ENCODE measurements at places on chromosomes 3 and 15.

DNA sequence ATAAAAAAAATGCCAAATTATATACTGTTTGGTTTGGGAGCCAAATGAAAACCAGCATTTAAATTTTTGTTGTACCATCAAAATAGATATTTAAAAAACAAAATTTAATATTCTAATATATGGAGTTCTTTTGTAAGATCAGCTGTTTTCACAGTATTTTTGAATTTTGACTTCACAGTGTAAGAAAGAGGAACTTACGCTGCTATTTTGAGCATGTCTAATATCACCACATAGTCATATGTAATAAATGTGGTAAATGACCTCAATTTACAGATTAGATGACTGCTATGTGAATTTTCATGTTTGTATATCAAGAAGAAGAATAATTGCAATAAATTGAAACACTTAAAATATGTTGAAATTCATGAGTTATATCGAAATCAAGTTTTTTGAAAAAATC, 189.6 kb downstream of the ARRDC4 start:
- DNase-seq, result no peak

DNA sequence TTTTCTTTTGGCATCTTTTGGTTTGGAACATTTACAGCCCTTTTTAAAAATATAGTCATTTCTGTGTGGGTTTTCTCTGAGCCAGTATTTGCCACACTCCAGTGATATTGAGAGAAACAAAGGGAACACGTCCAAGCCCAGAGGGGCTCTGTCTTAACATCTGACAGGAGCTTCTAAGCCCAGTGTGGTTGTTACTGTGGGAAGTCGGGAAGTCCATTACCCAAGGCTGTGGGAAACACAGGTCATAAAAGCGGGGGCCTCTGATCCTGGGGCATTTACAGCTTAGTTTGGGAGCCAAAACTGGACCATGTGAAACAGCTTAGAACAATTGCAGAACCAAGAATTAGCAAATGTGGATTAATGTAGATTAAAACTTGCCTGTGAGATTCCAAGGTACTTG, 123.0 kb downstream of the PTPRG start:
- DNase-seq, result no peak

- no peak for DNase-seq
Observed at GRCh38 chr15:31344823-31345605, 18.4 kb downstream of the KLF13 start.

DNA sequence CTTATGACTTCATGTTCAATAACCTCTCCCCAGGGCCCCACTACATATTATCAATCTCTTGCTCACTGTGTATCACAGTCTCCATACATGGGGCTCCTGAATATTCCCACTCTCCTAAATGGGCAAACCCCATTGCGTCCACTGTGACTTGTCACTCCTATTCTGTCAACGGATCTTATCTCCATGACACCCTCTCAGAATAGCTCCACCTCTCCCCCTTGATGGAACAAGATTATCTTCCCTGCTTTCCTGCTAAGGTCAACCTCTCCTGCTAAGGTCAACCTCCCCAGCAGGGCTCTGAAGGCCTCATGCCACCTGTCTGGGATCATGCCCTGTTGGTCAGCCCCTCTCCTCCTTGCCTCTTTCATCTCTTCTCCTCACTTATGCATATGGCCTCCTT, 1.8 kb downstream of the CLDN18 start:
- DNase-seq, result no peak

GRCh38 chr3:49134471-49135265, 1.8 kb upstream of the LAMB2 start:
- DNase-seq, result no peak

GRCh38 chr3:69433121-69433968, 47.5 kb upstream of the FRMD4B start:
- no peak for DNase-seq

DNA sequence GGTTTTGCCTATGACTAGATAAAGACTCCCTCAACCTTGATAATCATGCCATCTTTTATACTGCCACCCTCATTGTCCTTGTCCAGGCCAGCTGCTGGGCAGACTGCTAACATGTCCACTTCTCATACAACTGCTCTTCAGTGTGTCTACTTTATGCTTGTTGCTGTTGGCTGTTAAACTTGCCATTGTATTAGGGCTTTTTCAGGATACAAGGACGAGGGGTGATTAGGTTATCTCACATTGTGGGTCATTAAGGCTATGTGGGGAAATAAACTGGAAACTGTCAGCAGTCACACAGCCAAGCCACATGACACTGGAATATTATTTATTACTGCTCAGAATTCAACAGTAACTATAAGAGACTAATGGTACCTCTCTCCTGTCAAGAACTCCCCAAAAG, 36.1 kb downstream of the STARD9 start:
- no peak for DNase-seq

- DNase-seq, result no peak
Observed at GRCh38 chr3:74345701-74346100, 268.8 kb downstream of the CNTN3 start.

GRCh38 chr3:17329927-17330326, 412.5 kb downstream of the TBC1D5 start:
- no peak for DNase-seq

DNA sequence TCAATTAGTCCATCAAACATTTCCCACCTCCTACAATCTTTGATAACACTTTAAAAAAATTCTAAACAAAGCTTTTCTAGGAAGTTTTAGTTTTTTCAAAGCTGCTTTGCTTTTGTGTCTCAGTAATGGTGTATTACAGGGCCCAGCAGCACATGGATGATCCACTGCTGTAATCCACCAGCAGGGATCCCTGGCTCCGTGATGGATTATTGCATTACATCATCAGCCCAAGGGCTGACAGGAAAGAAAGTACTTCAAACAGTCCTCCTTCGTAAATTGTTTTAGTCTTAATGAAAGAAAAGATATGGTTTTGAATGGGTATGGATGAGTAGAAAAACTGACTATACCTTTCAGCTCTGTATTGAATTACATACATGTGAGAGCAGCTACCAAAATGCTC, 688.9 kb upstream of the NAALADL2 start:
- DNase-seq, result no peak

DNA sequence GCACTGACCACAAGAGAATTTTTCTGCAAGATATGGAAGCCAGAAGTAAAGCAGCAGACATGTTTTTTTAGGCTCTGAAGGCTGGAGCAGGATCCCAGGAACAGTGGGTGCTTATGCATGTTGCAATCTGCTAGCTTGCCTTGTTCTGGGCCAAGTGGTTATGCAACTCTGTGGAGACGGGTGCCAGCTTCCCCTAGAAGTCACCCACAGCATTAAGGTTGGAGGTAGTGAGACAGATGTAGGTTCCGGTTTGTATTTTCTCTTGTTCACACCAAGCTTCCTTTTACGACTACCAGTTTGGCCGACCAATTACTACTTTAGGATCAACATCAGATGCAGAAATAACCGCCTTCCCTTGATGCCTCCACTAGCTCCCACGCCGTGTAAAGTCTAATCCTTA, 11.1 kb downstream of the DPH3 start:
- DNase-seq, result no peak

DNA sequence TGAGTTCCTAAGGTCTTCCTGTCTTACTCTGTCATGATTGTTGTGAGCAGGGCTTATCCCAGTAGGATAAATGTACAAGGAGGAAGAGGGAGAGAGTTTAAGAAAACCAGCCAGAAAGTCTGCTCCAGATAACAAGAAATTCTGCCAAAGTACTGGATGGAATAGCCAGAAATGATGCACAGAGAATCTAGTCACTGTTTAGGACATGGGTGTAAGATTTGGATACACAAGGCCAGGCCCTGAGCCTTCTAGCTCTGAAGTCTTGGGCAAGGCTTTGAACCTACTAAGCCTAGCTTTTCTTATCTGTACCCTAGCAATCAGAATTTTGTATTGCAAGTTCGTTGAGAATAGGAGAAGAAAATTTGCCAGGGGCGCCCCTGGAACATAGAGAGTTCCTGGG, 180.4 kb upstream of the ROPN1 start:
- no peak for DNase-seq

GRCh38 chr15:58775402-58775801, 4.3 kb downstream of the MINDY2 start:
- no peak for DNase-seq

DNA sequence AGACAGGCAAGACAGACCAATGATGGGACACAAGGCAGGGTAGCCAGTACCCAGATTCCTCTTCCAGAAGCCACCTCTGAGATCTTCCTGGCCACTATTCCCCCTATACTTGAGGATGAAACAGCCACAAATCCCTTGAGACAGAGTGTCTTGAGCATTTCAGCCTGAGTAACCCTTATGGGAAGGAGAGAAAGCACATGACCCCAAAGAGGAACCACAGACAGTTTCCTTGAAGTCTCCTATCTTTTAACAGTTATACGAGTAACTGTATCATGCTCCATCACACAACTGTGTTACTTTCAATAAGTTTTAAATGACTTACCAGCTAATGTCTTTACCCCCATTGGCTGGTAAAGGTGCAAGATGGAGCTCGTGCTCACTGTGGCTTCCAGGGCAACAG, 9.3 kb downstream of the VIPR1 start:
- DNase-seq, result no peak

- peak; percentile 93 for DNase-seq
Observed at GRCh38 chr3:100002599-100003350, 111.5 kb downstream of the FILIP1L start.

DNA sequence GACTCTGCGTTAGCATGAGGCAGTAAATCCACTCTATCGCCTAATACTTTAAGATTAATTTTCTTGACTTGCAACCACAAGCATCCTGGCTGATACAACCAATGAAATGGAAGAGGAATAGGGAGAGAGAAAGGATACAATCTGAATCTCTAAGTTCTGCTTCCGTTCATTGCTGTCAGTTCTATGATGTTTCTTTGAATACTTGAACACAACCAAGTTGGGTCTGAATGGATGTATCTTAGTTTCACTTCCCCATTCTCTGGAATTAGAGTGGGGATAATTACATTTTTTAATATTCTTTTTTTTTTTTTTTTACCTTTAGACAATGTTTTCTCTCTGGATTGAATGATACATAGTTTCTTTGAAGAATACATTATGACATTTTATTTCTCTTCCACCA, 22.9 kb downstream of the PDE8A start:
- no peak for DNase-seq

DNA sequence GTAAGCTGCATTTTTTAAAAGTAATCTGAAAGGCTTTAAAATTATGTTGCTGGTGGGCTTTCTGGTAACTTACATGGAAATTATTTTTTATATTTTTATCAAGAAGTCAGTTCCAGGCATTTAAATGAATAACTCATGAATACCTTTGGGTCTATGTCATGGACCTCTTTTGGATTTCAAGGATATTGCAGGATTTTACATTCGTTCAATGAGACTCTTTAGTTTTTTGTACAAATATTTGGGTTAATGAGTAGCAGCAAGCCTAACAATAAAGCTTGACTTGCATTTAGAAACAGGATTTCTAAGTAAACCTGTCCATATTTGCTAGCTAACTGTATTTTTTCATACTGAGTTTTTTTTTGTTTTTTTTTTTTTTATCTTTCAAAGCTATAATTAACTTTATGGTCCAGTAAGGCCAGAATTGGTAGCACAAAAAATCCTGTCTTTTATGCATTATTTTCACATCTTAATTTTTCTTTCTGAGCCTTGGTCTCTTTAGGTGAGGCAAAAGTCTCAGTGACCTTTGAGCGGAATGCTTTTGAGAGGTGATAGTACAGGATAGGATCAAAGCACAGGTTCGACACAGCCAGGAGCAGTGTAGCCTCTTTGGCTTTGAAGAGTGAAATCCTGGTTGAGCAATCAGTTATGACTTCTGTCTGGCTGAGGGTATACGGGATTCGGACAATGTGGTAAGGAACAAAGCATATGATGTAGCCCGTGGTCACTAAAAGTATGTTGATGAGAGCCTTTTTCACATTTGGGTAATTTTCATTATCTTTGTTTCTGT, 4.8 kb downstream of the GPR171 start:
- DNase-seq, result peak; percentile 12

- peak; percentile 72 for DNase-seq
Observed at GRCh38 chr15:24956111-24956838, 1.5 kb downstream of the SNRPN start.

GRCh38 chr3:193830791-193831191, 237.8 kb downstream of the OPA1 start:
- no peak for DNase-seq

DNA sequence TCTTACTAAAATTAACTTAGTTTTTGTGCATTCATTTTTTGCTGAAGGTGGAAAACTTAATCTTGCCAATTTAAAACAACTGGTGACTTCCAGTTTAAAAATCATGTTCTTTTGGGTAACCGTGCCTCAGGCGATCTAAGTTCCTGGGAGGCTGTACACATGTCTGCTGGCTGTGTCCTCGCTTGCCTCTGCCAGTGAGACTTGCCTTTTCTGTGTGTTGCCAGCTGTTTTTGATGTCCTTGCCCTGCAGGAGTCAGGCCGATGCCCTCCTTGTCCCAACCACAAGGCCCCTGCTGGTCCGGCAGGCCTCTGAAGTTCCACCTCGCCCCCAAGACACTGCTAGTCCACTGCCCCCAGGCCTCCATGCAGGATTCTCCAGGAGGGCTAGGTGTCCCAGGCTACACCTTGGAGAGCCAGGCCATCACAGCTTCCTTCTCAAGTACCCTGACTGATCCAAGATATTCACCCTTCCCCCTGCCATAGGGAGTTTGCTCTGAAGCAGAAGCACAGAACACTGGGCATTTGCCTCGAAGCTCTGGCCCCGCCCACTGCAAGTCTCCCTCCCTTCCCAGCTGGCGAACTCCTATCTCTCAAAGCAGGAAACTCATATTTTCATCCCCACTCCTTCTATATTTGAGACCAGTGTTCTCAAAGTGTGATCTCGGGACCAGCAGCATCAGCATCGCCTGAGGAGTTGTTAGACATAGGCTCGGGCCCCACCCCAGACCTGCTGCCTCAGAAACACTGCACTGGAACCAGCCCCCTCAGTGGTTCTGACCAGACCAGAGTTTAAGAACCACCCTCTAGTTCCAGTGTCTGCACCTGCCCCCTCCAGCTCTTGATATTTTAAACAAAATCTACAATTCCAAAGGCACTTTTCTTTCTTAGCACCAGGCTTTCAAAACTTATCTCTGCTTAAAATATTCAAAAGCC, 185.8 kb upstream of the UBE2E1 start:
- DNase-seq, result no peak

GRCh38 chr3:82293867-82294266, 532.4 kb upstream of the GBE1 start:
- no peak for DNase-seq

DNA sequence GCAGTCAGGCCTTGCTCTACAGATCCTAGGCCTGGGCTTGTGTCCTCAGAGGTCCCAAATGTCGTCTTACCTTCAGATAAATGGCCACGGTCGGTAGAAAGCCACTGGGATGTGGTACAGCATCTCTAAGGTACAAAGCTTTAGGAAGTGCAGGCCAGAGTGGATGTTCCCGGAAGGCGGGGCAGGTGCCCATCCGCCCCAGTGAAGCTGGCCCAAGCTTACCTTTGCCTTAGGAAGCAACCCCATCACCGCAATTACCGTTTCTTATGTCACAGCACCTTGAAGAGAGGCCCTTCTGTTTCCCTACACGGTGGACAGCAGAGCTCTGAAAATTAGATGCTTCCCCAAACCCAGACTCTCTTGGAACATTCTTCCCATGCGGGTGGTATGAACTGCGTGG, 240.1 kb upstream of the LYSMD4 start:
- no peak for DNase-seq

DNA sequence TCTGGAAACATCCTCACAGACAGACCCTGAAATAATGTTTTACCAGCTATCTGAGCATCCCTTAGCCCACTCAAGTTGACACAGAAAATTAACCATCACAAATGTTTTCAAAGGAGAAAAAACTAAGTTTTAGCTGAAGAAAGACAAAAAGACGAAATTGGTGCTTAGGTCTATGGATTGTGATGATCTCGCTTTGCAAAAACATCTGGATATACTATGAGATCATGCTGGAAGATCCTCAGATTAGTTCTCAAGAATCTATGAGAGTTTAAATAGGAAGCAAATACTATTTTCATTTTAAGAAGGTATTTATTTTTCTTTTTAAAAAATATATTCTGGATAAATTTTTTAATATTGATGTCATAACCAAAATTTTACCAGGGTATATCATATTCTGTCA, 42.6 kb upstream of the MBNL1 start:
- no peak for DNase-seq
